ENCODE measurements at places on chromosomes 13 and 19.

GRCh38 chr13:45331692-45332035, 9.3 kb downstream of the TPT1 start:
- no peak for DNase-seq

DNA sequence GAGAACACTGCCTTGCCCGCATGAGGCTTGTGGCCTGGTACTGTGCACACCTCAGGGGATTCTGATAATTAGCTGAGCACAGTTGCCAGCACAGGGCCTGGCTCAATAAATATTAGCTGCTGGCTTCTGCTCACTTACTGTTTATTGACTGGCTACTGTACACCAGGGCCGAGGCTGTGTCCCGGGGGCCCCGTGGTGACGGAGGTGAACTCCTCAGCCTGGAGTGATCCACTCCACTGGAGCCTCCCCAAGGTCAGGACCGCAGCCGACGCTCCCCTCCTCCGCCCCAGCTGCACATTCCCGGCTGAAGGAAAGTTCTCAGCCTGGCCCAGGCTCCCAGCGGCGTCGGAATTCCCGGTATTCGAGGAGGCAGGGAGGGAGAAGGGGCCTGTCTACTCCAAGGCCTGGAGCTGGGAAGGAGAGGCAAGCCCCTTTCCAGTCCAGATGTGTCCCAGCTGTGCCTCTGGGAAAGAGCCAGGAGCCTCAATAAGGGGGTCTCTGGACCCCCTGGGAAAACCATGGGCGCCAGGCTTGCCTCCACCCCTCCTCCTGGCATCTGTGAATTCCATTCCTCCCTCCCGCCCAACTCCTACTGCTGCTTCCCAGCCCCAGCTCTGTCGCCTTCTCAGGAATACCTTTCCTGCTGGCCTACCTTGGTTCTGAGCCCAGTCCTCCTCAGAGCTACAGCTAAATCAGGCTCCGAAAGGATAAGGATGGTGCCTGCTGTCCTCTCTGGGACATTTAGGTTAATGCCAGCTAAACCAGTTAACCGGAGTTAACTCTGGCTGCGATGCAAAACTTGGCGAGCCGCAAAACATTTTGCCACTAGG, 7.3 kb downstream of the RPS16 start:
- peak; percentile 96 for DNase-seq

DNA sequence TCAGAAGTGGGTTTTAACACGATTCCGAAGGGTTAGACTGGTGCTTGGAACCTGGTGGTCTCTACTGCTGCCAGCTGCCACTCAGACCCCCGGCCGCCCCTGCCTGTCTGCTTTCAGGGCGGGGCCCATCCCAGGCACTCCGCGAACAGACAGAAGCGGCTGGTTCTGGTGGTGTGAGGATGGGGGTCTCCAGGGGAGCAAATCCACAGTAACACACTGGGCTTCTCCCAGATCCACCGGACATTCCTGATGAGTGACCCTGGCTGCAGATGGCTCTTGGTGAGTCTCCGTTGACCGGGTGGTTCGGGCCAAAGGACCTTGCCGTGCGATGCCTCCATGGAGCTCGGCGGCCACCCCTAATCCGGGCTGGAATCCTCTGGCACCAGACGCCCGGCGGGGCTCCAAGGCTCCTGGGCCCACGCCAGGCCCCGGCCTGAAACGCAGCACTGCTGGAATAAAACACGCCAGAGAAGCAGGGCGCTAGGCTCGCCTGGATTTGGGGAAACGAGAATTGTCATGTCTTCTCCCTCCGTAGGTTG, 2.1 kb upstream of the PTBP1 start:
- no peak for DNase-seq

DNA sequence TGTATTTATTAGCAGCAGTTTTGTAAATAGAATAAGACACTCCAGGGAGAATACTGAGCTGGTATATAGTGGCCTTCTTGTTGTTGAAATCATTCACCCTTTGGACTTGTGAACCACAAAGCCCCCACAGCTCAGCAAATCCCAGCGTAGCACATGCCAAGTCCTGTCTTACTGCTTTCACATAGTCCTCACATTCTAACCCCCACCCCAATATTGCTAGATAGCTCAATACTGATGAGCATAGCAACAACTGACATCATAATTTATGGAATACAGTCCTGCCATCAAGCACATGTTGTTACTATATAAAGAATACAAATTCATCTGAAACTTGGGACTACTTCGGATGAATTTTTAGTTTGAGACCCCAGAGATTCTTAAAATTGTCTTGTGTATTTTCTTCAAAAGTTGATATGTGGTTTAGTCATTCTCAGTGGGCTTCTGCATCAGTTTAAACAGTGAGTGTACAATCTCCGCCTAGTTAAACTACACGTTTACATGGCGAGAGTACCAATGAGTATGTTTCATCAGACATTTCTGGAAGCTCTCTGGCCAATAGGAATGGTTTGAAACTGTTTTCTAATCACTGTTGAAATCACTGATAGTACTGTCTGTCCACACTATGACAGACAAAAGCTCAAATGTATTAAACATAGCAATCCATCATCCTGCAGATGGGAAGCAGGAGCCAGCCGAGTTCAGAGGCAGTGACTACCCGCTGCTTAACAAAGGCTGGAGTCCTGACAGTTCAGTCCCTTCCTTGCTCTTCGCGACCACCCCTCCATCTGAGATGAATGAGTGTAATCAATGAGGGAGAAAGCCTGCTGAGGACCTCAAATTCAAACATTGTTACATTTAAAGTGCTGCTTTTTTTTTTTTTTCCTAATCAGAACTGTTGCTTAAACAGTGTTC, 15.2 kb downstream of the DACH1 start:
- DNase-seq = no peak

GRCh38 chr19:49851456-49852259, 699 bp downstream of the PTOV1 start:
- DNase-seq = no peak

DNA sequence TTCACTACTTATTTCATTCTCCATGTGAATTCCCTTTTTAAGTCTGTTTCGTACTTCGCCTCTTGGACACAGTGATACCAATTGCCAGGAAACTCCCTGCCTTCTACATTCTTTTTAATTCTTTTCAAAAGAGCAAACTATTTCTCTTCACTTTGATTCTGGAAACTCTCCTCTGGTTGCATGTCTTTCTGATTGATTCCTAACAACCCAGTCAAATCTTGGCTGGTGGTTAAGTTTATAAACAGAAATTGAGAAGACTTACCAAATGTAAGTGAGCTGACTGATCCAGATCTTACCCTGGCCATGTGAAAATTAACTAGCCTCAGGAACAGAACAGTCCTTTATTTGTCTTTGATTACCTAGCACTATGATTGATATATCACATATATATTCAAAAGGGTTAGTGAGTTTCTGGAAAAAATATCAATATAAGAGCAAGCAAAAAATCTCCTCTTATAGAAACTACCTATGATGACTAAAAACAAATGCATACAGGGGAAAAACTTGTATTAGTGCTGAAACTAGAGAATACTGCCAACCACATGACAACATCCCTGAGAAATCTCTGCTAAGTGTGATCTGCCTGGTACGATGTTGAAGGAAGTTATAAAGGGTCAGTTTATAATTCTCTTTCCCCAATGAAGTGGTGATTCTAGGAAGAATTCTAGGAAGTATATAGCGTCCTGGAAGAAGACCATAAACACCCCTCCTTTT, 152.6 kb upstream of the HTR2A start:
- peak; percentile 55 for DNase-seq

All from IMR-90 (cell line).